ENCODE measurements at places on chromosomes 5 and 9. TPM values are rescaled to one million over a fixed set of nuclear protein-coding genes. Genes with fewer than 3 reads are reported as not detected.

The ZBTB34 gene
- total RNA-seq, result 8.1 TPM

The GPX3 gene
- total RNA-seq, result not detected

The PCDHB7 gene
- total RNA-seq, result not detected

The ANKRD18B gene
- 0.48 TPM for total RNA-seq

The BTNL3 gene
- total RNA-seq, result 0.10 TPM

The TAF1L gene
- 0.05 TPM for total RNA-seq

The CER1 gene
- not detected for total RNA-seq

The PGM5 gene
- not detected for total RNA-seq

The NUTM2G gene
- not detected for total RNA-seq

DNA sequence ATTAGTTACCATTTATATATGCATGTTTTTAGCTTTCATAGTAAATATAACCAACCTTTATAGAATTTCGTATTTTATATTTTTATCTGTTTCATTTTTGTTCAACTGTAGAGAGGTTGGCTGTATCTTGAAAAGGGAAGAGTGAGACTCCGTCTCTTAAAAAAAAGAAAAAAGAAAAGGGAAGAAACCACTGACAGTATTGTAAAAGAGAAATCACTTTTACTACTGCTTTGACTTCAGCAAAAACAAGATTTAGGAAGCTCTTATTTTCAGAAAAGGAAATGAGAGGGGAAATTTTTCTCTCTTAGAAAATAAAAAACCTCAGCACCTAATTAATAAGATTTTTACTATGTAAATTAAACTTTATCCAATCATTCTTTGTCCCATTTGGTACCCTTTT lies 14.4 kb downstream of the POLK start:
- no peak for DNase-seq

DNA sequence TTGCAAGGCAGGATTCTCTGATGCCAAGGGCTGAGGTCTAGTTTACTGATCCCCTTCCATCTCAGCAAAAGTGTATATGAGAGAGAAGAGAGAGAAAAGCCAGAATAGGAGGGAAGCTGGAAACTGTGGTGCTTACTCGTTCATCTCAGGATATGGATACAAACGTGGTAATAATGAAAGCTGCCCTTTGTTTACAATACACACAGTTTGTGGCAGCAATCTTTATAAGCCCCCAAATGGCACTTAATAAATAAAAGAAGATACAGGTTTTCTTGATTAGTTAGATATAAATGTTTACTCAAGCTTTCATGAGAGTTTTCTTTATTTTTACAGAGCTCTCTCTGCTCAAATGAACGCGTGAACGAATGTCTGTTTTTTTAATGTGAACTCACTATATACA lies 57.7 kb downstream of the PRDM6 start:
- no peak for DNase-seq

- DNase-seq, result no peak
Measured at GRCh38 chr9:103731541-103731940, 362.6 kb upstream of the SMC2 start.

DNA sequence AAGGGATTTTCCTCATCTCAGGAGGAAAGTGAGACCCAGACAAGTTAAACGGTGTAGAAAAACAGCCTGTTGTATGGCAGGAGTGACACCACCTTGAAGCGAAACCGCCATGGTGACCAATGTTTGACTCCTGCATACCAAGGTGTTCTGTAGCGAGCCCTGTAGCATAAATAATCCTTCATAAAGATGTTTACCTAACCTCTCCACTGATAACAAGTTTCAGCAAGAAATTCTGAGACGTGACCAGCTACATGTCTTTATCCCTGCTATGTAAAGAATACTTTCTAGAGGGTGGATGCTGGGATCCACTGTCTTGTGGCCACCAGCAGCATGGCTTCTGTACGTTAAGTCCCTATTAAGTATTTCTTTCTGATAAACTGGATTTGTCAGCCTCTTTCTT lies 148.1 kb downstream of the MPDZ start:
- DNase-seq, result no peak

- no peak for DNase-seq
Measured at GRCh38 chr9:126880226-126880946, 19.9 kb downstream of the ZBTB34 start.

GRCh38 chr9:84141741-84142370 lies 161.3 kb downstream of the RMI1 start:
- DNase-seq, result no peak

GRCh38 chr5:32308946-32309345 lies 3.8 kb downstream of the MTMR12 start:
- DNase-seq, result no peak

- no peak for DNase-seq
Measured at GRCh38 chr5:36152324-36153297, 700 bp downstream of the SKP2 start.

DNA sequence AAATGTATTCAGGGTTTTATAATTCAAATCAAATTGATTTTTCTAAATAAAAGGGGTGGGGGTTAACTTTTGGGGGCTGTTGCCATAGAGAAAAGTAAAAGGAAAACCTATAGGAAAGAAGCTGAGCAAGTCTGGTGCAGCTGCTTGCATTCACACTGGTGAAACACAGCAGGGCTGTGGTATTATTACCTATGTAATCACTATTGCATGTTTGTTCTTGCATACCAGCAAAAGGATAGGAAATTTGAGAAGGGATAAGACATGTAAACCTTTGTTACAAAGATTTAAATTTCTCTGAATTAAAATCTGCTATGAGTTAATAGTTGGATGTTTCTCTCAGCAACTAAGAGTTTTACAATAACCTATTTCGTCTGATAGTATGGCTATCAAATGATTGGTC lies 346.7 kb downstream of the EFNA5 start:
- DNase-seq, result no peak

DNA sequence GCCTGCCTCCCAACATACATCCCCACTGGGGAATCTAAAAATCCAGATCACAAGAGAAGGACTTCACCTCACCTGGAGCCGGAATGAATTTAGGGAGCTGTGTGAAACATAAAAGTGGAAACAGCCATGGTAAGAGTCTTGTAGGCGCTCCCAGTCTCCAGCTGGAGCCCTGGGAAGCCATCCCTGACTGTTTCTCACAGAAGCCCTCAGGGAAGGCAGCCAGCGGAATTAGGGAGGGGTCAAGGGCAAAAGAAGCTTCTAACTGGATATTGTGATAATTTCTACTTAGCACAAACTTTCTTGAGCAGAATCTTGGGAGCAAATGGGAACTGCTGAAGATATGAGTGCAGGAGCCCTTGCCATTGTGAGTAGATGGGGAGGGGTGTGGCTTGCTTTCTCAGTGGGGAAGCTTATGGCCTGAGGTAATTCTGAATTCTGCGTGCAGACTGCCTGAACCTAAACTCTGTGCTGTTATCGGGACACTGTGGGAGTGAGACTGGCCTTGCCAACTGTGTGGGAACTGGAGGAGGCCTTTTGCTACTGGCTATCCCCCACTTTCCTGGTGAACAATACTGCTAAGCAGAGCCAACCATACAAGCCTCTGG lies 174.4 kb upstream of the SMC2 start:
- DNase-seq, result no peak

DNA sequence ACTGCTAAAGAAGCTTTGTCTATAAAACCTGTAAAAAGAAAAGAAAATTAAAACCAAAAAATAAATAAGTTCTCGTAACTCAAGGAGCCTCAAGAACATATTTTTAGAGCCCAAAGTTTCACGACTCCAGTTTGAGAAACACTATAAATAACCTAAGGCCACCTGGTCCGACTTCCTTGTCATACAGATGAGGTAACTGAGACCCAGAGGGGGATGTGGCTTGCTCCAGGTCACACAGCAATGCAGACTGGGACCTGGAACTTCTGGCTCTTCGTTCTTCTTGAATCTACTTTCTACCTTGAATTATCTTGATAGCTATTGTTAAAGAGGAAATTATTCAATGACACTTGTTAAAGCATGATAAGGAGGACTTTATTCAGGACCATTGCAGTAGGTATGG lies 514.8 kb downstream of the CDK5RAP2 start:
- no peak for DNase-seq

GRCh38 chr5:87413343-87413645 lies 564 bp upstream of the CCNH start:
- DNase-seq, result no peak

- DNase-seq, result no peak
Measured at GRCh38 chr5:125317536-125317995, 571.1 kb upstream of the ZNF608 start.

DNA sequence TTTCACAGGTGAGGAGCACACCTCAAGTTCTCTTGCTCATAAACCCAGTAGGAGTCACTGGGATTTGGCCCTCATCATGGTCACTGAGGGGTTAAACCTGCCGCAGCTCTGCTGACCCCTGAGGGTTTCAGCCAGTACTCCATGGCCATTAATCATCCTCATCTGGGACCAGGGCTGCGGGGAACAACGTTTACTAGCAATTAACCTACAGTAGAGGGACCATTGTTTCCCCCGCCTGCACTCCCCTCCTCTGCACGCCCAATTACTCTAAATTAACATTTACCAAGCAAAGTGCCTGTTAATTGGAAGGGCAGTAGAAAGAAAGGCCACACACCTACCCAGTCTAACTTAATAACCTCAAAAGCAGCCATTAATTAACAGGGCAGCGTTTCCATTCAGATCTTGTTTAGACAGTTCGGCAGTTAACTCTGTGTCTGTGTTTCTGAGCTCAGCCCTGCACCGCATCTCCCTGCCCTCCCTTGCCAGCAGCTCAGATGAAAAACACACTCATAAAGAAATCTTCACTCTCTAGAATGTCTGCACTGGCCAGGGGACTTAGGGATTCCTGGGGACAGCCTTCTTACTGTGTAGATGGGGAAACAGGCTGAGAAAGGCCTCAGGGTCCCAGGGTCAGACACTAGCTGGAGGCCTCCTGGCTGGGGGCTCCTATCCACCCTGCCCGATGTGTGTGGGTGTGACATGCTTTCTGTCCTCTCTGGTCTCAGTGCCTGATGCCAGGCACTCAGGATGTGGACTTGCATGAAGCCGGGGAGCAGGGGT lies 51.6 kb downstream of the ALG2 start:
- DNase-seq, result no peak

DNA sequence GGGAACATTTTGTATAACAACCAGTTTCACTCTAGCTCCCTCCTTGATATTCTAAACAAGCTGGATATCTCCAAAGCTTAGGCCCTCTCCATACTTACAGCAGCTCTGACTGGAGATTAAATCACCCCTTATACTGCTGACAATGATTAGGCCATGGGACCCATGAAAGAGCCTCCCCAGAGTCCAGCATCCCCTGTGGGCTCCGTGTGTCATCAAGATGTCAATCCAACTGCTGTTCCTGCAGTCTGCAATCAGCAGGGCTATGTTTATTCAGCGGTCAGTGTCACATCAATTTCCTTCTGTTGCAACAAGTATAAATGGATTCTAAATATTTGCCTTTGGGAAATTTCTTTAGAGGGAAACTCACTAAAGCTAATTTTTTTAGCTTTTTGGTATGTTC lies 26.6 kb downstream of the PCDHAC2 start:
- no peak for DNase-seq

GRCh38 chr9:126773004-126773607 lies 31.7 kb upstream of the ZBTB43 start:
- DNase-seq, result no peak

- no peak for DNase-seq
Measured at GRCh38 chr9:95030344-95030743, 287.2 kb downstream of the FANCC start.

GRCh38 chr5:10648806-10649665 lies 85.2 kb downstream of the ANKRD33B start:
- DNase-seq, result no peak

DNA sequence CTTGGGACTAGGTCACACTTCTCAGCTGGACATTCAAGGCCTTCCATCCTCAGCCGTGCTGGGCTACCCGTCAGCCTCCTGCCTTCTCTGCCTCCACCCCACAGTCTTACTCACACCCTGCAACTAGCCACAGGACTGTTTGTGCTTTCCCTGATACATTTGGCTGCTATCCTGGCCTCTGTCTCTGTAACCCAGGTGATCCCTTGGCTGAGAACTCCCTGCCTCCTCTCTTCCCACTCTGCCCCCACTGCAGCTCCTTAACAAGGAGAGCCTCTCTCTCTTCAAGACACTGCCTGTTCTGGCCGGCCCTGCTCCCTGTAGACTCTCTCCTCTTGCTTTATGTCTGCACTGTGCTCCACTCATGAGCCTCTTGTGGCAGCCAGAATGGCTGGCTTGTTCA lies 120.6 kb downstream of the MSX2 start:
- no peak for DNase-seq

DNA sequence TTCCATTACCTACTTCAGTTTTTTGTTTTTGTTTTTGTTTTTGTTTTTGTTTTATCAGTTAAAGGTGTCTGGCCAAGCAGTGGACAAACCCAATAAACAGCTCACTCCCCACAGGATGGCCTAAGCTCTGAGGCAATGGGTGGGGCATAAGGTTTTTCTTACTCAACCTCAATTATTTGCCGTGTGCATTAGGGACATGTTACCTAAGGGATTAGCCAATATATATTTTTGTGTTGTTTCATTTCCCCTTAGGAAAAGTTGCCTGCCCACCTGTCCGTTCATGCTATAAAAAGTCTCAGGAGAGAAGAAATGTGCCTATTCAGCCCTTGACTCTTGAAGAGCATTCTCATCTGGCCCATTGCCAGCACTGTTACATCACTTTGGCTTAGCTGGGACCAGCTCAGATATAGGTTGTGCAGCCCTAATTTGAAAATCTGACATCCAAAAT lies 7.3 kb downstream of the SH3RF2 start:
- DNase-seq, result no peak

DNA sequence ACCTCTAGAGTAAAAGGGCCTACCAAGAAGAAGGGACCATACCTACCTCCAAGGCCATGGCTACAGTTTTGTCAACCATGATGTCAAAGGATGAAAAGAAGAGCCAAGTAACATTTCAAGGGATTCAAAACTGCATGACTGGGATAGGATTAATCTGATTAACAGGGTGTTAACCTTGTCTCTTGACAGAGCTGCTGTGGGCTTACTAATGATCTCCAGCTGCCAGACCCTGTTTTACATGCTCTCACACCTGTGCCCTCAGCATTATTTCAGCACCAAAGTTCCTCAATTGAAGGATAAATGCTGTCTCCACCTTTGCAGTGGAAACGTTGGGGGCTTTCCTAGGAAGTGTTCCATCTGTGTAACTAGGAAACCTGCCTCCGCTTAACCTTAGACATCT lies 78.3 kb downstream of the DMAC1 start:
- DNase-seq, result no peak
